ENCODE measurements at places on chromosomes 6 and 20. TPM values are rescaled to one million over a fixed set of nuclear protein-coding genes. Genes with fewer than 3 reads are reported as not detected.

Gene BIRC7
- 2.9 TPM for total RNA-seq

Gene TFEB
- total RNA-seq = 3.1 TPM

Gene ADGRF5
- 2.2 TPM for total RNA-seq

Gene SLC35F1
- 2.2 TPM for total RNA-seq

Gene RUNX2
- 6.3 TPM for total RNA-seq

Gene EYS
- total RNA-seq = 17.3 TPM

Gene ARFGAP1
- 94.9 TPM for total RNA-seq

Gene ANKEF1
- 7.7 TPM for total RNA-seq

Gene TMEM170B
- total RNA-seq = 11.6 TPM

Gene MMP24OS
- total RNA-seq = 28.4 TPM

Gene GSTA5
- not detected for total RNA-seq

Gene B3GALT4
- total RNA-seq = 7.7 TPM

Gene MYH7B
- total RNA-seq = not detected

Gene SCUBE3
- total RNA-seq = 10.6 TPM

Gene RAD21L1
- 19.5 TPM for total RNA-seq

Gene C6orf52
- total RNA-seq = not detected

Gene ADGRF4
- 7.5 TPM for total RNA-seq

Gene BMP6
- total RNA-seq = 144 TPM

Gene SLPI
- 2.4 TPM for total RNA-seq

Gene POU5F1
- 4.1 TPM for total RNA-seq

Gene RAET1L
- not detected for total RNA-seq

Gene GFOD1
- total RNA-seq = 5.5 TPM

Gene CGAS
- total RNA-seq = 13.0 TPM

Gene SLC22A7
- not detected for total RNA-seq
